MM.1S (cell line): ENCODE measurements at places on chromosomes 11 and 22.

DNA sequence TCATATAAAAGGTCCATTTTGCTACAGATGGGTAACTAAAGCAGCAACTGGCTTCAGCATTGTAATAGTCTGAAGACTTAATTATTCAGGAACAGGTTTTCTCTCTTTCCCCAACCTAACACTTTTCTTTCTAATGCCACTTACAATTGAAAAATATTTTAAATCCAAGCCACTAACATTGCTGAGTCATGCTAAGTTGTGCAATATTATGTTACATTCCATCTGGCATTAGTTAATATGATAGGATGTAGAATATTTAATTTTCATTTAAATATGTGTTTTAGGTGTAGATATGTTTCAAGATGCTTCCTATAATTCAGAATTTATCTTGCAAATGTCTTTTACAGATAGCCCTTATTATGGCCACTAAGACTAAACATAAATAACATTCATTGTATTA lies 98.6 kb downstream of the KIF18A start:
- no peak for DNase-seq

DNA sequence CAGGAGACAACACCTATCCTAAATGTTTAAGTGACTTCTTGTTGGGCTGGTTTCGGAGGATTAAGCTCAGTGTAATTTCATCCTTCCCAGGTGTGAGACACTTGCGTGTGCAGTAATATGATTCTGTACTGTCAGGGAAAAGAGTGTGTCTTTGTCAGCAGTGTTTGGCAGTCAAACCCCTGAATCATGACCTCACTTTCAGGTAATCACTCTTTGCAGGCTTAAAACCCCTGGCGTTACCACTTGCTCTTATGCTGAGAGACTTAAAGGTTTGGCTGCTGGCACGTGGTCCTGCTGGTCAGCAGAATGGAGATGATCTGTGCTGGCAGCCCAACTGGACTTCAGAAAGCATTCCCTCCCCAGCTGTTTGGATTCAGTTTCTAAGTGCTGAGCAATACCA lies 56.1 kb downstream of the APIP start:
- peak; percentile 92 for DNase-seq

- no peak for DNase-seq
Observed at GRCh38 chr11:44842220-44842619, 108.5 kb downstream of the TP53I11 start.

GRCh38 chr11:91805293-91805692 lies 419.3 kb upstream of the FAT3 start:
- no peak for DNase-seq

DNA sequence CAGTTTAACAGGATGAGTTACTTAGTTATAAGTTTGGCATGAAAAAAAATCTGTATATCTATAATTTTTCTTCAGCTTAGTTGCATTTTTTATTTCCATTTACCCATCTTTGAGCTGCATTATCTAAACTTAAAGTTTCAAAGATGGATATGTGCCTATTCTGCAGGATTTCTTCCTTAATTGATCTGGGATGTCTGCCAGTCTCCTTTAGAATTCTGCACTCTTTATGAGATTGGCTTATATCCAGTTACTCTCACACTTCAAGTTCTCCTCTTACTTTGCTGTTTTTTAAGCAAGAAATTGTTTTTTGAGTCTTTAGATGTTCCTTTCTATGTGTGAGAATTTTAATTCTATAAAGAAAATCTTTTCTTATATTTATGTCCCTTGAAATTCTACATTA lies 5.1 kb upstream of the PDGFD start:
- no peak for DNase-seq

DNA sequence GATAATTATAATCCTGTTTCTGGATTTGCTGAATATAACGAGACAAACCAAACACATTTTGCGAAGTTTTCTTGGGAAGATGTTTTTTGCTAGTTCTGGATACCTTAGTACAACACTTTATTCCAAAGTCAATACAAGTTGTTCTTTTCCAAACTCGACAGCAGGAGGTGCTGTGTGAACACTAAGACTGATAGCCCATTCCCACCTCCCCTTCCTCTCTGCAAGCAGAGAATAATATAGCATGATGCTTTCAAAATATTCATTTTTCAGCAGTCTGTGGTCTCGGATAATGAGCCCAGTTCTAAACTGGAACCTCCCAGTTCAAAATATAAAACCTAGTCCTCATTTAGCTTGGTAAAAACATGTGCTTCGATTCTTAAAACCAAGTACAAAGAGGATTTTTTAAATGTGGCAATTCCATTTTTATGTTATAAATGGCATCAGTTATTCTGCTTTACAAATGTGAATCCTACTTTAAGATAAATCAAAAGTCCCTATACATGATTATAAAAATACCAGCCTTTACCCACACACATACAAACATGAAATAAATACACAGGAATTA lies 129.1 kb downstream of the DCDC1 start:
- peak; percentile 40 for DNase-seq

GRCh38 chr11:97364047-97364446 lies 974.2 kb downstream of the JRKL start:
- DNase-seq: peak; percentile 12

DNA sequence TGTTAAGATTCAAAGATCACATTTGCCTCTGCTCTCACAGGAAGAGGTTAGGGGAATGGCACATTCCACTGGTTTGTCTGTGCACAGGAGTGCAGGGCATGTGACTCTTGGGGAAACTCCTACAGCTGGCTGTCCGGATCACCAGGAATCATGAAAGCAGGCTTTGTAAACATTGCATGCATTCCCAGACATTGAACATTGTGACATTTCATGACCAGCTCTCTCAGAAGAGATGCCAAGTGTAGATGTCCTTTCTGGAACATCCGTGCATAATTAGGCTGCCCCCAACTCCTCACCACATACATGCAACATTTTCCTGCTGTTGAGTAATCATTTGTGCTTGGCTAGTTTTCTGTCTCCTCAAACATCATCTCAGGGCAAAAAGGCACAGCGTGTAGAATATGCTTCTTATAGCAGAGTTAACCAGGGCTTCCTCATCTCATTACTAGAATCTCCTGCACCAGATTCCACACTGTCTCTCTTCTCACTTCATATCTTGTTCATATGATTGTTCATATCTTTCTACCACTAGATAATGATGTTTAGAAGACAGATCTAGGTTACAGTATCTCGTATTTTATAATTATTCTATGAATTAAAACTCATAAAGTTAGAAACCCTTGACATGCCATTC lies 694.7 kb downstream of the NTM start:
- no peak for DNase-seq

- no peak for DNase-seq
Observed at GRCh38 chr11:38461751-38462150, 1863.7 kb upstream of the RAG2 start.

GRCh38 chr22:41587347-41587723 lies 2.3 kb downstream of the PMM1 start:
- DNase-seq: no peak

GRCh38 chr22:44037519-44038375 lies 13.6 kb downstream of the PARVB start:
- DNase-seq: no peak

GRCh38 chr11:70586261-70587074 lies 188.1 kb downstream of the CTTN start:
- DNase-seq: no peak

GRCh38 chr11:9861860-9862725 lies 198.2 kb downstream of the SWAP70 start:
- DNase-seq: peak; percentile 84

- no peak for DNase-seq
Observed at GRCh38 chr11:13718394-13718793, 49.9 kb downstream of the FAR1 start.

- DNase-seq: no peak
Observed at GRCh38 chr11:106998916-106999188, 19.4 kb downstream of the GUCY1A2 start.

- no peak for DNase-seq
Observed at GRCh38 chr11:86246293-86246675, 1.7 kb downstream of the EED start.

GRCh38 chr22:38870312-38870741 lies 1.7 kb downstream of the CBX6 start:
- DNase-seq: peak; percentile 82
